ENCODE measurements at places on chromosomes 11 and 22.

GRCh38 chr11:24679821-24680351 is 183.0 kb downstream of the LUZP2 start:
- DNase-seq: no peak

DNA sequence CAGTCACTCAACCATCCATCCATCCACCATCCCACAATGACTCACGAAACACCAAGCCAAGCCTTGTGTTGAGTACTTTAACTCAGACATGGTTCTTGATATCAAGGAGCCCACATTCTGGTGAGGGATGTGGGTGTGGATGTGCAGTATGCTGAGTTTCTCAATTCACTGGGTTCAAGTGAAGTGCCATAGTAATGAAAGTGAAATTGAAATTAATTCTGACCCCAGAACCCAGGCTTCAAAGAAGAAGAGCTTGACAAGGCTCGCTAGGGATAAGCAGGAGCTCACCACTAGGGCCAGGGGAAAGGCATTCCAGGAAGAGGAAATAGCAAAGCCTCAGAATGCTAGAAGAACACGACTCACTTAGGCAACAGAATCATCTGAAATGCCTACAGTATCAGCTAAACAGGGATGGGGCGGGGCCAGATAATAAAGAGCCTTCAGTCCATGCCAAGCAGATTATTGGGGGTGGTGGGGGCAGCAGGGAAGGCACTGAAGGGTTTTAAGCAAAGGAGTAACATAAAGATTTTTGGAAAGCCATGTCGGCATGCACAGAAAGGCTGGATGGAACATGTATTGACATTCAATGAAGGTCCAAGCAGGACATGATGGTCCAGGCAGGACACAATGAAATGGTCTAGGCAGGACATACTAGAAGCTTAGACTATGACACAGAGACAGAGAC is 37.2 kb downstream of the RTL6 start:
- DNase-seq: no peak

DNA sequence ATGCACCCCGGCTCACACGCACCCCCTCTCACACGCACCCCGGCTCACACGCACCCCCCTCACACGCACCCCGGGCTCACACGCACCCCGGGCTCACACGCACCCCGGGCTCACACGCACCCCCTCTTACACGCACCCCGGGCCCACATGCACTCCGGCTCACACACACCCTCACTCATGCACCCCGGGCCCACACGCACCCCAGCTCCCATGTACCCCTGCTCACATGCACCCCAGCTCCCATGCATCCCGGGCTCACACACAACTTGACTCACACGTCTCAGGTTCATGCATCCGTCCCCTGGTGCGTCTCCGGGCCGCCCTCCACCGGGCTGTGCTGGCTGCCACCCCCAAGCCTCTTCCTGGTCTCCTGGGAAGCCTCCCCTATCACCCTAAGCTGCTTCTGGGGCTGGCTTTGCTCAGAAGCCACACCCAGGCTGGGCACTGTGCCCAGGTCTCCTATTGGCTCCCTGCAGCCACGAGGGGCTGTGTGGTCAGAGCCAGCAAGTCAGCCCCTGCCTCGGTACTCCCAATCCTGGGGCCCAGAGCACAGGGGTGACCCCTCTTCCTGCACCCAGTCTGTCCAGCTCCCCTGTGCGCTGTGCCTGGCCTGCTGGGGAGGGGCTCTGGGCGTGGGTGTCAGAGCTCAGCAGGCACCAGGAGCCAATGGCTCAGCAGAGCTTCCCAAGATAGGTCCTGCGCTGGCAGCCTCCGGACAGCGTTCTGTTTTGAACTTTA is 16.9 kb downstream of the TSPAN4 start:
- no peak for DNase-seq

GRCh38 chr11:103397369-103397768 is 288.1 kb downstream of the DYNC2H1 start:
- DNase-seq: no peak

DNA sequence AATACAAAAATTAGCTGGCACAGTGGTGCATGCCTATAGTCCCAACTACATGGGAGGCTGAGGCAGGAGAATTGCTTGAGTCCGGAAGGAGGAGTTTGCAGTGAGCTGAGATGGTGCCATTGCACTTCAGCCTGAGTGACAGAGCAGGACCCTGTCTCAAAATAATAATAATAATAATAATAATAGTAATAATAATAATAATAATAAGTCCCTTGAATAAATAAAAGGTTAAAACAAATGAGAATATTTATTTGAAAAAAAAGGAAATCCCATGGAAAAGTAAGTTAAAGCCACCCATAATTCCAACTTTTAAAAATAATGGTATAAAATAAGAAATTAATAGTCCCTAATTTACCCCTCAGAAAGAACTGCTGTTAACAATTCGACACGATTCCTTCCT is 10.0 kb upstream of the NAV2 start:
- DNase-seq: no peak

- DNase-seq: no peak
Measured at GRCh38 chr22:25510876-25511275, 53.6 kb upstream of the GRK3 start.

DNA sequence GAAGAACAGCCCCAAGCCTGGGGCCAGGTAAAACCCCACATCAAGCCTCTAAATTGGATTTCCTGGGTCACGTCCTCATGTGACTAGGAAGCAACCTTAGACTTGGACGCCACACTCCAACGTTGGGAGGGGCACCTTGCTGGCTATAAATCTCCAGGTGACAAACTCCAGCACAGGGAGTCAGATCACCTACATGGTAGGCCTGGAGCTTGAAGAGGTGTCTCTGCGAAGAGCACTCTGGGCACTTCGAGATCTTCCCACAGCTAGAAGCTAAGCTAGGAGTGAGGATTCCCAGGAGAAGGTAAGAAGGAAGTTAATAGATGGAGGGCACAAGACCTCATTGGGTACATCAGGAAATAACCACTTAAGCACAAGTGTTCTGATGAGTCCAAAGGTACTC is 77.1 kb upstream of the GNAZ start:
- DNase-seq: no peak

DNA sequence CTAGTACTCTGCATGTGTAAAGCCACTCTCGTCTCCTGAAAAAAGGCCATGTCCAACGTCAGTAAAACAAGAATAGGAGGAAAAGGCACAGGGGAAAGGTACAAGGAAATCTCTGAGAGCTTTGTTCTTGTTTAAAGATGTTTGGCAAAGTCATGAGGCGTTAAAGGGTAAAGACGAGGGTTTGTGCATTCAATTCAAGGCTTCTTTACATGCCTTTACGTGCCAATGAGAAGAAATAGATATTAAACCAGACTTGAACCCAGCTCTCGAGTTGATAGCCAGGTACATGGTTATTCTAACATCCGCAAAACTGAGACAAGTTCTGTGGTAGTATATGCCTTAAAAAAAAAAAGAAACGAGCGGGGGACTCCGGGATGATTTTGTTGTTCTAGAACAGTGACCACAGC is 704 bp upstream of the CFL1 start:
- DNase-seq: no peak

GRCh38 chr11:121714351-121714750 is 261.6 kb upstream of the SORL1-AS1 start:
- DNase-seq: no peak

DNA sequence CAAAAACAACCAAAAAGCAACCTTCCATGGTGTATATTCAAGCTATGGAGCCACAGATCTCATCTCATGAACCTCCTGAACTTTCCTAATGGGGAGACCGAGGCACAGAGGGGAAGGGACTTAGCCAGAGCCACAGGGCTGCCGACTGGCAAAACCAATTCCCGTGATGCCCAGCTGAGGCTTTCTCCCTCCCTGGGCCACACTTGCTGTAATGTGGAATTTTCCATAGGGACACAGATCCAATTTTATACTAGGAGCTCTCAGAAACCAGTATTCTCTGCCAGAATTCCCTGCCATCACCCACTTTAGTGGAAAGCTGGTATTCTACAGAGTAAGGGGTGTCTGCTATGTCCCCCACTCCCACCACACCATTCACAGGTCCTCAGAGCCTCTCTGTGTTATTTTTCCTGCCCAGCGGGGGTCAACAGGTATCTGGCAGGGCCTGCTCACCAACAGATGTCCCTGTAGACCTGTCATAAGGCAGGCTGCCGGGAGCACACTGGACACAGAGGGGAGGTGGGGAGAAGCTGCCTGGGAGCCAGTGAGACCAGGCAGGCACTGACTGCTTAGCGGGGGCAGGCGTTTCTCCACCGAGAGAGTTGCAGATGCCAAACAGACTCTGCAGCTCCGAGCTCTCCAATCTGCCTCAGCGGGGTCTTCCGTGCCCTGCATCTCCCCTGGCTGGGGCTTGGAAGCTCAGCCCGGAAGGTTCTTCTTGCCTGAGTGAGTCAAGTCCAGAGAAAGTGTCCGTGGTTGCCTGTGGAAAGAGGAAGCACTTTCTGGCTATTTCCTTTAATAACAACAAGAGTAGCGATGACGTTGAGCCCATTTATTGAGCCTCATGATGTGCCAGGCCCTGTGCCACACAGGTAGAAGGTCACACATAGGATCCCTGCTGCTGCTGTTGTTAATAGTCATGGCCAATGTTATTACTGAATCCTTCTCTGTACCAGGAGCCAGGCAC is 26.3 kb downstream of the RPS6KA4 start:
- DNase-seq: no peak

- DNase-seq: no peak
Measured at GRCh38 chr22:33986954-33987353, 66.7 kb upstream of the LARGE1 start.

- no peak for DNase-seq
Measured at GRCh38 chr11:117457031-117457785, 129.6 kb downstream of the CEP164 start.

DNA sequence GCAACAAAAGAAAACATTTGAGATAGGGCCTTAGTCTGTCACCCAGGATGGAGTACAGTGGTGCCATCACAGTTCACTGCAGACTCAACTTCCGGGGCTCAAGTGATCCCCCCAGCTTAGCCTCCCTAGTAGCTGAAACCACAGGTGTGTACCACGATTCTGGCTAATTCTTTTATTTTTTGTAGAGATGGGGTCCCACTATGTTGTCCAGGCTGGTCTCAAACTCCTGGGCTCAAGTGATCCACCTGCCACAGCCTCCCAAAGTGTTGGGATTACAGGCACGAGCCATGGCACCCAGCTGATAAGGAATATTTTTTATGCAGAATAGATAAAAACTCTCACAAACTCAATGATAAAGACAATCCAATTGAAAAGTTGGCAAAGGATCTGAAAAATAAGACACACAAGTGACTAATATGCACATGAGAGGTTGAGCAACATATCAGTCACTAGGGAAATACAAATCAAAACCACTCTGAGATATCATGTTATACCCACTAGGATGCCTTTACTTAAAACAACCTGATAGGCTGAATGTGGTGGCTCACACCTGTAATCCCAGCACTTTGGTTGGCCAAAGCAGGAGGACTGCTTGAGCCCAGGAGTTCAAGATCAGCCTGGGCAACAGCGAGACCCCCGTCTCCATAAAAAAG is 33.9 kb upstream of the CLTCL1 start:
- DNase-seq: no peak

DNA sequence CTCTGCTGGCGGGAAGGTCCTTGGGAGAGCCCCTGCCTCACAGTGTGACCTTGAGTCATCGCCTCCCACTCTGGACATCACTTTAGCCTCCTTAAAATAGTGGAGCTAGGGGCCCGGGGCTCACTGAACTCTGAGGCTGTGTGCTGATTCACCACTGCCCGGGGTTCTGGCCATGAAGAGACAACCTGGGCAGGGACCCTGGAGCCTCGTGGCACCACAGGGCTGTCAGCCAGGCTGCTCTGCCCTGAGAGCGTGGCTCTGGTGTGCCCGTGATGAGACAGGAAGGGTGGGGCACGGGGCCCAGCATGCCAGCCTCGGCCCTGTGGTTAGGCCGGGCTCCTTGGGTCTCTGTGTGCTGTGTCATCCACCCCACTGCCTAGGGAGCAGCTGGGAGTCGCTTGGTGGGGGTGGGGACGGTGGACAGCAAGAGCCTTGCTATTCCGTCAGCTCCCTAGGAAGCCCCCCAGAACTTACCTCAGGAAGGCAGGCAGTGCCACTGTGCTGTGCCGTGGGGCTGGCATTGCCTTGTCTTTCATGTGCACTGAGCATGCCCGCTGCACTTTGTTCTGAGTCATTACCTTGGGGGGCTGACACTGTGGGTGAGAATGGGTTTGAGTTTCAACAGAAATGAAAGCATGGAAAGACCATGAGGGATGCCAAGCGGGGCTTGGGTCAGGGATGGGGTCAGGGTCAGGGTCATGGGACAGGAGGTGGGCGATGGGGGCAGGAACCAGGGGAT is 31.7 kb downstream of the TPCN2 start:
- peak; percentile 46 for DNase-seq

- DNase-seq: no peak
Measured at GRCh38 chr22:50445071-50445879, 29.6 kb downstream of the SBF1 start.

DNA sequence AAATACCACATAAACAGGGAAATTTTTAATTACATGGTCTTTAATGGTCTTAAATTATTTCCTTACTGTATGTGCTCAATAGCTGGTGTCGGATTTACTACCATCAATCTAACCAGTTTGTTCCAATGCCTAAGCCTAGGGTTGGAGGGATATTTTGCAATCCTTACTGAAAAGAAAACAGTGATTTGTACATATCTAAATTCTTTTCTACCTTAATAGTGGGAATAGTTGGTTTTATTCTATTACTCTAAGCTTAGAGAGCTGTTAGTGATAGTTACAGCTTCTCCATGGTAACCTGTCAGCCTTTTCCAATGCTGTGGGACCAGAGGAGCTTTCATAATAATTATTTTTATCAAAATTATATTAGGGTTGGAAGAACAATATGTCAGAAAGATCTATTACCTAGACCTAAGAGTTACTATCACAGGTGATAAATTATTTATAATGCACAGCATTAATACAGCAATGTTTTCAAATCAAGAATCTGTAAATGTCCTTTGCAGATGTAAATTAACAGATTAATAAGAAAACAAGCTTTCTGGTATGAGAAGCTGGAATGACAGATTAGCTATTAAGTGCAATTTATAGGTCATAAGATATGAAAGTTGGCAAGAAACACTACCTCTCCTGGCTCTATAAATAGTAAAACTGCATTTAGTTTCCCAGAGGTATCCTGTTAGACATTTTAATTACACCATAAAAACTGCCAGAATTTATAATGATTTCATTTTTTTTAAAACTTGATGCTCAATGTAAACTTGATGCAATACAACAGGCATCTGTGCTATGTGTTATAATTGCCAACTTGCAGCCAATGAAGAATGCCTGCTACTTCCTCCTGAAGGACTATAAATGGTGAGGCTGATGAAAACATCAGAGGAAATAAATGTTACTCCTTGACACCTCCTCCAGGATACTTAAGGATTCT is 262.0 kb upstream of the PITPNB start:
- DNase-seq: no peak

All from activated CD4-positive, alpha-beta T cell treated with anti-CD3 and anti-CD28 coated beads, Interleukin-10, Interleukin-2, amounts not matched to agents 100 ng/mL and 50 ng/mL, durations not matched to agents 16 hours and 8 hours (primary cell).